IMR-90 (cell line): ENCODE measurements at places on chromosomes 3 and 15. TPM values are rescaled to one million over a fixed set of nuclear protein-coding genes. Genes with fewer than 3 reads are reported as not detected.
A peak's percentile ranks its signal among the peaks of the same experiment; 100 is the strongest.

Gene TF
- not detected in 2 replicates for total RNA-seq

Gene CYP8B1
- total RNA-seq = not detected in 2 replicates

Gene REC114
- total RNA-seq = not detected in 2 replicates

Gene SNAP23
- 36.0 and 72.5 TPM in 2 replicates for total RNA-seq

Gene HYAL3
- 2.2 and 2.7 TPM in 2 replicates for total RNA-seq

Gene SLC28A1
- total RNA-seq = not detected in 2 replicates

Gene SAMMSON
- total RNA-seq = not detected in 2 replicates

Gene CLDN16
- total RNA-seq = under 0.01 TPM in 2 replicates

Gene GPR149
- not detected in 2 replicates for total RNA-seq

Gene LTF
- total RNA-seq = not detected in 2 replicates

Gene SLC35A5
- total RNA-seq = 25.6 and 30.0 TPM in 2 replicates

Gene UBA7
- 15.3 and 18.6 TPM in 2 replicates for total RNA-seq

Gene HRG
- not detected in 2 replicates for total RNA-seq

Gene GRAMD1C
- total RNA-seq = 5.0 and 9.4 TPM in 2 replicates

GRCh38 chr15:90637693-90638092 is 79.5 kb upstream of the BLM start:
- no peaks in the 10 kb centered on the region for H3K27me3 ChIP-seq
- no peaks in the 10 kb centered on the region for H3K4me1 ChIP-seq
- peaks cover 43% of the 10 kb centered on the region for H3K36me3 ChIP-seq

- no peak for DNase-seq
- no peaks in the 10 kb centered on the region for H3K27me3 ChIP-seq
Observed at GRCh38 chr15:49110158-49110944, 45.0 kb downstream of the COPS2 start.

DNA sequence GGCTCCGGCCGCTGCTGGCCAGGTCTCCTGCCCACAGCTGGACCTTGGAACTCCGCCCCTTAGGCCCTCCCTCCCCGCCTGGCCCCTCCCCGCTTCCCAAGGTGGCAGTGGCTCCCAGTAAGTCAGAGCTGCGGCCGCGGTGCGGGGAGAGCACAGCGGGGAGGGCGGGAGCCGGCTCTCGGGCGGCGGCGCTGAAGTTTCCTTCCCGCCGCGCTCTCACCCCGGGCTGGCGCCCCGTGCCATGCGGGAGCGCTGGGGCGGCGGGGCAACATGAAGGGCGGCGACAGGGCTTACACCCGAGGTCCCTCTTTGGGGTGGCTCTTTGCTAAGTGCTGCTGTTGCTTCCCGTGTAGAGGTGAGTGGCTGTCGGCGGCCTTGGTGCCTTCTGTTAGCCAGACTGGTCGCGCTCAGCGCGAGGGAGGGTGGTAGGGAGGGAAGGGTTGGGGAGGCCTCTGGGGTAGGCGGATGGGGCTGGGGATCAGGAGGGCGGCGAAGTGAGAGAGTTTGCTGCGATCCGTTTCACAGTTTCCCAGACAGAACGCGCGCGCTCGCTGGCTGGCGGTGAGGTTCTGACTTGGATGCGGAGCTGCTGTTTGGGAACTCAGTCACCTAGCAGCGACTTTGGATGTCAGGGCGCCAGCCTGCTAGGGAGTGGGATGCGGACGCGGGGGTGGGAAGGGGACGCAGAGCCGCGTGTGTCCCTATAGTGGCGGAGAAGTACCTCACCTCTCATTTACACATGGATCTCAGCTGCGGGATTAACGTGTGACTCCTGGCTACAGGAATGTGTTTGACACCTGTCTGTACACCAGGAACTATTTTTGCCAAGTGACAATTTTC is 145.5 kb upstream of the UMPS start:
- peaks cover 56% of the 10 kb centered on the region for H3K27me3 ChIP-seq
- peak overlapping the region; percentile 44 for H3K4me3 ChIP-seq
- DNase-seq = peak; percentile 22
- no peak overlapping the region for H3K27ac ChIP-seq

GRCh38 chr15:83283138-83283812 is 1.2 kb downstream of the BNC1 start:
- H3K36me3 ChIP-seq = no peaks in the 10 kb centered on the region
- DNase-seq = no peak
- H3K27ac ChIP-seq = no peak overlapping the region
- peak overlapping the region; percentile 24; the same call in 1 of the 2 replicates for H3K4me3 ChIP-seq

DNA sequence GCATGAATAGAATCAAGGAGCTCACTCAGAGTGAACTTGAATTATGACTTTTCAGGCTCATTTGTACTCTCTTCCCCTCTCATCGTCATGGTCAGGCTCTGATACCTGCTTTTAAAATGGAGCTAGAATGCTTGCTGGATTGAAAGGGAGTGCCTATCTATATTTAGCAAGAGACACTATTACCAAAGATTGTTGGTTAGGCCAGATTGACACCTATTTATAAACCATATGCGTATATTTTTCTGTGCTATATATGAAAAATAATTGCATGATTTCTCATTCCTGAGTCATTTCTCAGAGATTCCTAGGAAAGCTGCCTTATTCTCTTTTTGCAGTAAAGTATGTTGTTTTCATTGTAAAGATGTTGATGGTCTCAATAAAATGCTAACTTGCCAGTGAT is 9.6 kb downstream of the CCNDBP1 start:
- DNase-seq = peak; percentile 38
- H3K4me3 ChIP-seq = no peak overlapping the region
- no peak overlapping the region for H3K27ac ChIP-seq
- no peaks in the 10 kb centered on the region for H3K27me3 ChIP-seq

DNA sequence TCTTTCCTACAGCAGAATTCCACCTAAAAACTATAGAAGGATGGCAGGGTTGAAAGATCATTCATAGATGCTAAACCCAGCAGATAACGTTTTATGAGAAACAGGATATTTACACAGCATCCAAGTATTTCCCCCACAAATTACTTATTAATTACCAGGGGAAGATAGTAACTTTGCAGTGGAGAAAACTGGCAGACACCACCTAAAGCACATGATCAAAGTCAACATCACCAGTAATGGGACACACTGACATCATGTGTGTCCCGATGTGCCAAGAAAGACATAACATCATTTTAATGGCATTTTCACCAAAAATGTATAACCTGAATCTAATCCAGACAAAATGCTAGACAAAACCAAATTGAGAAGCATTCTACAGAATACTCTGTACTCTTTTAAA is 220.4 kb upstream of the THBS1 start:
- H3K27ac ChIP-seq = no peak overlapping the region
- no peak for DNase-seq
- H3K27me3 ChIP-seq = no peaks in the 10 kb centered on the region
- no peak overlapping the region for H3K4me3 ChIP-seq

- no peak for DNase-seq
- H3K27me3 ChIP-seq = no peaks in the 10 kb centered on the region
- H3K27ac ChIP-seq = no peak overlapping the region
- no peaks in the 10 kb centered on the region for H3K36me3 ChIP-seq
- H3K4me3 ChIP-seq = no peak overlapping the region
- no peaks in the 10 kb centered on the region for H3K4me1 ChIP-seq
Observed at GRCh38 chr15:23806980-23807379, 119.9 kb upstream of the NDN start.

GRCh38 chr3:136667081-136667480 is 85.1 kb downstream of the STAG1 start:
- peaks cover 2% of the 10 kb centered on the region; the same call in 1 of the 2 replicates for H3K36me3 ChIP-seq
- peak; percentile 46 for DNase-seq
- H3K27me3 ChIP-seq = no peaks in the 10 kb centered on the region
- H3K27ac ChIP-seq = no peak overlapping the region

- no peak for DNase-seq
- H3K36me3 ChIP-seq = no peaks in the 10 kb centered on the region
- H3K4me3 ChIP-seq = no peak overlapping the region
- no peaks in the 10 kb centered on the region for H3K4me1 ChIP-seq
- H3K27me3 ChIP-seq = no peaks in the 10 kb centered on the region
Observed at GRCh38 chr3:109355625-109356441, 18.5 kb upstream of the DPPA4 start.

GRCh38 chr3:33658991-33659848 is 58.8 kb downstream of the CLASP2 start:
- peak; percentile 88 for DNase-seq
- peak overlapping the region; percentile 45 for H3K27ac ChIP-seq
- H3K4me3 ChIP-seq = peak overlapping the region; percentile 31
- H3K36me3 ChIP-seq = no peaks in the 10 kb centered on the region
- no peaks in the 10 kb centered on the region for H3K27me3 ChIP-seq
- peaks cover 4% of the 10 kb centered on the region for H3K4me1 ChIP-seq

- H3K4me3 ChIP-seq = no peak overlapping the region
- H3K4me1 ChIP-seq = no peaks in the 10 kb centered on the region
- H3K27me3 ChIP-seq = peaks cover 4% of the 10 kb centered on the region
- no peak for DNase-seq
Observed at GRCh38 chr3:36776436-36776835, 12.1 kb upstream of the DCLK3 start.

GRCh38 chr15:43208052-43209002 is 12.5 kb downstream of the EPB42 start:
- H3K27me3 ChIP-seq = peaks cover 69% of the 10 kb centered on the region
- H3K4me3 ChIP-seq = no peak overlapping the region
- no peaks in the 10 kb centered on the region for H3K4me1 ChIP-seq
- no peak for DNase-seq

- peaks cover 50% of the 10 kb centered on the region for H3K27me3 ChIP-seq
- H3K36me3 ChIP-seq = no peaks in the 10 kb centered on the region
- no peak for DNase-seq
- peaks cover 5% of the 10 kb centered on the region; the same call in 1 of the 2 replicates for H3K4me1 ChIP-seq
- H3K4me3 ChIP-seq = no peak overlapping the region
Observed at GRCh38 chr15:74369756-74370155, 2.3 kb upstream of the CYP11A1 start.

DNA sequence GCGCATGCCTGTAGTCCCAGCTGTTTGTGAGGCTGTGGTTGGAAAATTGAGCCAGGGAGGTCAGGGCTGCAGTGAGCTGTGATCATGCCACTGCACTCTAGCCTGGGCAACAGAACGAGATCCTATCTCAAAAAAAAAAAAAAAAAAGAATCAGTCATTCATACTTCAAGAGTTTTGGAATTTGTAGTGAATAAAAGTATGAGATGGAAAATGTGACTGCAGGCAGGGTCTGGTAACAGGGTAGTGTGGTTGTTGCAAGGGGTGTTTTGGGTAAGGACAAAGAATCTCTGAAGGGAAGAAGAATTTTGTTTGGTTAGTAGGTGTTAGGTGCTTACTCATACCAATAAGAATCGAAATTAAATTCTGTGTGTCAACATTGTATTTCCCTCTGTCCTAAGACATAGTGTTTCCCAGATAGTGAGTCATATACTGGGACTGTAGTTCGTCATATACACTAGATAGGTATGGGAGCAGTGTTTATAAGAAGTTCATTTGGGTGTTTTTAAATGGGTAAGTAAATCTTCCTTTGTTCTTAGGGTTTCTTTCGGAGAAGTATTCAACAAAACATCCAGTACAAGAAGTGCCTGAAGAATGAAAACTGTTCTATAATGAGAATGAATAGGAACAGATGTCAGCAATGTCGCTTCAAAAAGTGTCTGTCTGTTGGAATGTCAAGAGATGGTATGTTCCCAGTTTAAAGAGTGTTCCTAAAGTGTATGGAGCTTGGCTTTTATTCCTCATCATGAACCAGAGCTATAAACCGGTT is 14.2 kb downstream of the NR1D2 start:
- H3K4me3 ChIP-seq = no peak overlapping the region
- peak; percentile 95 for DNase-seq
- H3K4me1 ChIP-seq = peaks cover 8% of the 10 kb centered on the region
- H3K27me3 ChIP-seq = no peaks in the 10 kb centered on the region
- peak overlapping the region; percentile 53; the same call in 1 of the 2 replicates for H3K27ac ChIP-seq
- H3K36me3 ChIP-seq = peaks cover 15% of the 10 kb centered on the region

DNA sequence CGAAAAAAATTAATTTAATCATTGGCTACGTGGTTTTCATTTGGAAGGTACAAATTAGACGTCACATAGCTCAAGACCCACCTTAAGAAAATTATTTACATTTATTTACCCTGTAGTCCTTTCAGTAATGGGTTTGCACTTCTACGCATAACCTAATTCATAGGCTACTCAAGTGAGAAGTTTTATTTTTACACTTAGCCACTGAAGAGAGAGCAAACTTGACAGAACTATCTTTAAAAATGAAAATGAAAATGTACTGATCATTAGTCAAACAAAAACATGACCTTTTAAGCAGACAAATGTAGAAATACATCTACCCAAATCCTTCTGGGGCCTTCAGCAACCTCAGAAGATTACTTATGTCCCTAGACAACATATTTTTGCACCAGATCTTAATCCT is 269.4 kb upstream of the TTC14 start:
- no peaks in the 10 kb centered on the region for H3K36me3 ChIP-seq
- no peak overlapping the region for H3K27ac ChIP-seq
- H3K4me1 ChIP-seq = no peaks in the 10 kb centered on the region
- DNase-seq = no peak
- H3K4me3 ChIP-seq = no peak overlapping the region
- no peaks in the 10 kb centered on the region for H3K27me3 ChIP-seq

DNA sequence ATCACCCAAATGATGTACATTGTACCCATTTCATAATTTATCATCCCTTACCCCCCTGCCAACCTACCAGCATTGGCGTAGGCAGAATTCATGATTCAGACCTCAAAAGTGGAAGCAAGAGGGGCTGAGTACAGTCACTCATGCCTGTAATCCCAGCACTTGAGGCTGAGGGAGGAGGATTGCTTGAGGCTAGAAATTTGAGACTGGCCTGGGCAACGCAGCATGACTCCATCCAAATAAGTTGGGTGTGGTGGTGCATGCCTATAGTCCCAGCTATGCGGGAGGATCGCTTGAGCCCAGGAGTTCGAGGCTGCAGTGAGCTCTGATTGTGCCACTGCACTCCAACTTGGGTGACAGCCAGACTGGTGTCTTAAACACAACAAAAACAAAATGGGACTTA is 10.4 kb downstream of the TTC14 start:
- peaks cover 23% of the 10 kb centered on the region for H3K36me3 ChIP-seq
- DNase-seq = no peak
- no peak overlapping the region for H3K27ac ChIP-seq
- H3K27me3 ChIP-seq = no peaks in the 10 kb centered on the region

- H3K27ac ChIP-seq = 0 out of 2 replicates have a peak overlapping the region, but pooled peaks have one; percentile 5
- H3K4me1 ChIP-seq = peaks cover 26% of the 10 kb centered on the region
- no peaks in the 10 kb centered on the region for H3K27me3 ChIP-seq
- peaks cover 14% of the 10 kb centered on the region for H3K36me3 ChIP-seq
- DNase-seq = peak; percentile 91
Observed at GRCh38 chr3:48013288-48013980, 2.8 kb downstream of the MAP4 start.

- H3K4me3 ChIP-seq = no peak overlapping the region
- DNase-seq = no peak
- H3K27ac ChIP-seq = no peak overlapping the region
Observed at GRCh38 chr3:113225286-113225685, 13.9 kb downstream of the BOC start.

GRCh38 chr3:95311272-95311671 is 1248.4 kb downstream of the NSUN3 start:
- no peak overlapping the region for H3K4me3 ChIP-seq
- DNase-seq = no peak
- H3K4me1 ChIP-seq = no peaks in the 10 kb centered on the region
- H3K27ac ChIP-seq = no peak overlapping the region
- no peaks in the 10 kb centered on the region for H3K27me3 ChIP-seq
- H3K36me3 ChIP-seq = no peaks in the 10 kb centered on the region

- H3K4me3 ChIP-seq = no peak overlapping the region
- no peak overlapping the region for H3K27ac ChIP-seq
- no peaks in the 10 kb centered on the region for H3K36me3 ChIP-seq
- no peak for DNase-seq
Observed at GRCh38 chr15:77839970-77840905, 207.5 kb upstream of the LINGO1 start.
